ENCODE measurements at places on chromosomes 3 and 15. TPM values are rescaled to one million over a fixed set of nuclear protein-coding genes. Genes with fewer than 3 reads are reported as not detected.
A peak's percentile ranks its signal among the peaks of the same experiment; 100 is the strongest.

DNA sequence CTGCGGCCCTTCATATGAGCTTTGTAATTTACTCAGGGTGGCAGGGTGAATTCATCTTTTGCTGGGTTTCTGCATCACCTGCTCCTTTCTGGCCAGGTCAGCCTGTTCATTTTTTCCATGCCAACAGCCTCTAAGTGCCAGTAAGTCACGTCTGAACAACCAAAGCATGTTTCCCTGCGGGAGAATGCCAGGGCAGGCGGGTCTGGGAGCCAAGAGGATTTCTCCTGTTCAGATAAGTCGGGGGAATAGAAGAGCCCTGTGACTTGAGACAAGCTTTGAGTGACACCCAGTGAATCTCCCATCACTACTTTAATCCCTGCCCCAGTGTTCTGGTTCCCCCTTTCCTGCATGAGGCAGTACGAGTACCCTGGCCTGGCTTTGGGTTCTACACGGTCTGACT lies 153.1 kb downstream of the PGPEP1L start:
- no peak for DNase-seq
- H3K4me1 ChIP-seq: peaks cover 84% of the 10 kb centered on the region
- H3K36me3 ChIP-seq: no peaks in the 10 kb centered on the region
- peak overlapping the region; percentile 91 for H3K27ac ChIP-seq

DNA sequence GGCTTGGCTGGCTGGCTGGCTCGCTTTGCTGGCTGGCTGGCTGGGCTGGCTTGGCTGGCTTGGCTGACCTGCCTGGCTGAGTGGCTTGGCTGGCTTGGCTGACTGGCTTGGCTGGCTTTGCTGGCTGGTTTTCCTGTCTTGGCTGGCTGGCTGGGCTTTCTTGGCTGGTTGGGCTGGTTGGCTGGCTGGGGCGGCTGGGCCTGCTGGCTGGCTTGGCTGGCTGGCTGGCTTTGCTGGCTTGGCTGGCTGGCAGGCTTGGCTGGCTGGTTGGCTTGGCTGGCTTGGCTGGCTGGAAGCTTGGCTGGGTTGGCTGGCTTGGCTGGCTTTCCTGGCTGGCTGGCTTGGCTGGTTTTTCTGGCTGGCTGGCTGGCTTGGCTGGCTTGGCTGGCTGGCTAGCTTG lies 435.6 kb downstream of the GOLGA6L6 start:
- H3K4me1 ChIP-seq: no peaks in the 10 kb centered on the region
- no peak overlapping the region for H3K27ac ChIP-seq
- H3K36me3 ChIP-seq: no peaks in the 10 kb centered on the region

GRCh38 chr15:37096558-37097143 lies 3.7 kb downstream of the MEIS2 start:
- no peak for DNase-seq
- no peaks in the 10 kb centered on the region for H3K27me3 ChIP-seq
- H3K27ac ChIP-seq: peak overlapping the region; percentile 88
- H3K4me1 ChIP-seq: peaks cover 27% of the 10 kb centered on the region

GRCh38 chr3:126852511-126852910 lies 130.4 kb upstream of the PLXNA1 start:
- H3K36me3 ChIP-seq: no peaks in the 10 kb centered on the region
- peaks cover 17% of the 10 kb centered on the region for H3K4me1 ChIP-seq
- no peaks in the 10 kb centered on the region for H3K27me3 ChIP-seq
- no peak for DNase-seq
- no peak overlapping the region for H3K27ac ChIP-seq

- no peaks in the 10 kb centered on the region for H3K36me3 ChIP-seq
- H3K27ac ChIP-seq: peak overlapping the region; percentile 73
- DNase-seq: no peak
- no peaks in the 10 kb centered on the region for H3K27me3 ChIP-seq
- H3K4me1 ChIP-seq: peaks cover 11% of the 10 kb centered on the region
Measured at GRCh38 chr3:179526482-179526881, 36.2 kb upstream of the ACTL6A start.

GRCh38 chr3:61650719-61651410 lies 89.5 kb downstream of the PTPRG start:
- no peaks in the 10 kb centered on the region for H3K36me3 ChIP-seq
- DNase-seq: peak; percentile 7
- peaks cover 31% of the 10 kb centered on the region for H3K4me1 ChIP-seq
- no peak overlapping the region for H3K27ac ChIP-seq

- H3K27ac ChIP-seq: peak overlapping the region; percentile 80
- H3K4me3 ChIP-seq: peak overlapping the region; percentile 25
- peaks cover 24% of the 10 kb centered on the region for H3K4me1 ChIP-seq
- peak; percentile 93 for DNase-seq
Measured at GRCh38 chr3:44439499-44440295, 37.8 kb downstream of the ZNF445 start.

DNA sequence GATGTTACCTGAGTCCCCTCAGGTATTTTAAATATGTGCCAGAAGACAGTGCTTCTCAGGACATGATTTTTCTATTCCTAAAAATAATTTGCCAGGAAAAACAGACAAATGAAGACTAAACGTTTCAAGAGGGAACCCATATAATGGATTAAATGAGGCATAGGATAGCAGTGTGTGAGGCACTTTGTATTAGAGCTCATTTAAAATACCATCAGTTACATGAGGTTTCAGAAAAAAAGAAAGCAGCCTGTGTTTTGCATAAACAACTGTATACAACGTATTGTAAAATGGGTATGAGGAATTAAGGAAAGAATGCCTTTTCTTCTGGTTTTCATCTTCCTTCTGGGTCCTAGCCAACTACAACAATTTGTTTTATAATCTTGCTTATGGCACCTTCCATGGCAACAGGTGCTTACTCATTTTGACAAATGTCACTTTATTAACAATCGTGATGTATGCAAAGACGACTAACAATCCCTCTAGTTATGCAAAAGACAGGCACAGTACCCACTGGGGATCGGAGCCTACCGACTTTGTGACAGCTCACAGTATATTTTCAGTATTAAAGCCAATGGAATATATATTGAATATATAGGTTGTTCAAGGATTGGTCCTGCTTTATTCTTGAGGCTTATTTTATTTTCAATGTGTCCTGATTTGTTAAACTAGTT lies 231.6 kb upstream of the ZNF717 start:
- H3K4me1 ChIP-seq: no peaks in the 10 kb centered on the region
- DNase-seq: no peak
- H3K27ac ChIP-seq: no peak overlapping the region
- H3K27me3 ChIP-seq: no peaks in the 10 kb centered on the region
- H3K4me3 ChIP-seq: no peak overlapping the region
- no peaks in the 10 kb centered on the region for H3K36me3 ChIP-seq

DNA sequence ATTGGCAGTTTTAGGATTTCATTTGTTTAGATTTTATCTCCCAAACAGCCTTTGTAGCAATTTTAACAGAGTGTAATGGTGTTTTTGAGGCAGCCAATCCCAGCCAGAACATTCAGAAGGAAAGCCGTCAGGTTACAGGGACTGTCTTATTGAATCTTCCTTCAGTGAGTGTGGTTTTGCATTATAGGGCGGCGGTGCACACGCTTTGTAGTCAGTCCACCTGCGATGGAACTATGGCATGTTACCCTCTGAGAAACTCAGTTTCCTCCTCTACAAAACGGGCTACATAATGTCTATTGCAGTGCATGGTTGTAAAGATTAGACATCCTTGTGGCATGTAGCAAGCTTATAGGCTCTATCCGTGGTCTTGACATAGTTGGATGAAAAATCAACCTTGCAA lies 1.0 kb downstream of the LRRC28 start:
- H3K4me1 ChIP-seq: peaks cover 34% of the 10 kb centered on the region
- no peaks in the 10 kb centered on the region for H3K27me3 ChIP-seq
- H3K27ac ChIP-seq: no peak overlapping the region
- no peak for DNase-seq
- H3K4me3 ChIP-seq: peak overlapping the region; percentile 90

DNA sequence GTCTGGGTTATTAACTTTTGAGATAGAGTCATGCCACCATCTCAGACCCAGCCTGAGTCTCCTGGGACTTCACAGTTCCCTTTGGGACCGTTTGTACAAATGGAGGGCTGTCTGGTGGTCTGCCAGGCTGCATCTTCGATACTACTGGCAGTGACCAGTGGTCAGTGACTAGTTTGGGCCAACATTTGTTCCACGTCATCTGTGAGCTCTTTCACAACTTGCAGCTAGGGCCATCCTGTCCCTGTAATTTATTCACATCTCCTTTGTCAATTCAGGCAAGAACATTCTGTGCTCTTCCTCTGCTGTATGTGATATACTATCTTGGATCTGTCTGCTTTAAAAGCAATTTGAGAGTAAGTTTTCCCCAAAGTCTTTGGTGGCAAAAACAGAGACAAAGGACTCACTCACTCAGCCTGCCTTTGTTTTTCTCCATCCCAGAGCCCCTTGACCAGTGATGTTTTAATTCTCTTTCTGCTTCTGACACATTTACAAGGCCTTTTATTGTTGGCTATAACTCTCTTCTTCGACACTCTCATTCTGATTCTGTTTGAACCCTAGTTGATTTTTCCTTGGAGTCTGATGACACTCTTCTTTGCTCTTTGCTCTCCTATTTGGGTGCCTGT lies 353.4 kb downstream of the EPHB1 start:
- no peaks in the 10 kb centered on the region for H3K36me3 ChIP-seq
- no peaks in the 10 kb centered on the region for H3K27me3 ChIP-seq
- DNase-seq: no peak
- no peak overlapping the region for H3K4me3 ChIP-seq
- H3K27ac ChIP-seq: no peak overlapping the region

GRCh38 chr3:49554633-49555265 lies 472 bp downstream of the BSN start:
- no peak overlapping the region for H3K27ac ChIP-seq
- H3K27me3 ChIP-seq: no peaks in the 10 kb centered on the region
- peak overlapping the region; percentile 74 for H3K4me3 ChIP-seq
- no peaks in the 10 kb centered on the region for H3K36me3 ChIP-seq
- H3K4me1 ChIP-seq: peaks cover 23% of the 10 kb centered on the region
- DNase-seq: no peak

DNA sequence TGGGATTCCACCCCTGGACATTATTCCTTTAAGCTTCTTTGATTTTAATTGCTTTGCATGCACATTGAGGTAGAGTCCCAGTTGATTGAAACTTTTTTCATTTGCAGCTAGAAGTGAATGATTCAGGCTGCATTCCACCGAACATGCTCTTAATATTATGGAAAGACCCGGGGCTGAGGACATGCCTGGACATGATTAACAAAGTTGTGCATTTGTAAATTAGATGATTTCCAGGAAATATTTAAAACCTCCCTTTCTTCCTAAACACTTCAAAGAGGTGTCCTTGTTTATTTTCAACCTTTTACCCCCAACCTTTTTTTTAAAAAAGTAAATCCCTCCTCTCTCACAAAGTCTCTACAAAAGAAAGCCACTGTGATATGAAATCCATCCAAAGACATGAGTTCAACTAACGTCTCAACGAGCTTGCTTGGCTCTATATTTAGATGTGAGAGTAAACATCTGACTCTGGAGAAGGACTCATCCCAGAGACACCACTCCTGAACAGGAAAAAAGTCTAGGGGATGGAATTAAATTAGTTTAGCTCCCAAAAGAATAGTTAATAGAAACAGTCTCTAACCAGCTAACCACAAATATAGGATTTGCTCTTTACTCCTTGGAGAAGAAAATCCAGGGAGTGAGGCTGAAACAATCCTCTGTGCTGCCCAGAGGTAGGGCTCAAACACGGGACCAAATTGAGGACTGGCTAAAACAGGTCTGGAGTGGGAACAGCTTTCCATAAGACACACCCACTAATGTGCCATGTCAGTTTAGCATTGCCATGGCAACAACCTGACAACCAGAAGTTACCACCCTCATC lies 83.1 kb downstream of the XXYLT1 start:
- H3K27me3 ChIP-seq: no peaks in the 10 kb centered on the region
- H3K4me3 ChIP-seq: no peak overlapping the region
- H3K27ac ChIP-seq: peak overlapping the region; percentile 46
- no peak for DNase-seq
- H3K36me3 ChIP-seq: no peaks in the 10 kb centered on the region
- H3K4me1 ChIP-seq: peaks cover 51% of the 10 kb centered on the region

DNA sequence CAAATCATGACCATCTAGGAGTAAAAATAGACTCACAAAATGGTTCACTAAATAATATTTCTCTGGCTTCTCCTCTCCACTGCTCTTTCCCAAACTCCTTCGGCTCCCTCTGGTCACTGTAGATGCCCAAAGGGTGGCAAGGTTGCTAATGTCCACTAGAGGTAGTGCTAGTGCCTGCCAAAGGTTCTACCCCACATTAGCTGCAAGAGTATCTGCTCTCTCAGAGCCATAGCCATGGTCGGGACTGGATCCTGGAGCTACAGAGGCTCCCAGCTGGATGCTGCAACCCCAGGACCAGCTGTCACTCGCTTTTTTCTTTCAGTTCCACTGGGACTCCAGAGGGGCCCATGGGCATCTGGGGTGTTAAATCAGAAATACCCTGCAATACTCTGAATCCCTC lies 8.5 kb downstream of the HTR3D start:
- H3K27me3 ChIP-seq: no peaks in the 10 kb centered on the region
- H3K36me3 ChIP-seq: no peaks in the 10 kb centered on the region

- peak overlapping the region; percentile 51 for H3K27ac ChIP-seq
- DNase-seq: no peak
- H3K4me1 ChIP-seq: peaks cover 49% of the 10 kb centered on the region
- peaks cover 6% of the 10 kb centered on the region for H3K36me3 ChIP-seq
- no peaks in the 10 kb centered on the region for H3K27me3 ChIP-seq
Measured at GRCh38 chr3:126983653-126984390, 907 bp downstream of the PLXNA1 start.

GRCh38 chr15:64072812-64073211 lies 20.8 kb downstream of the CIAO2A start:
- DNase-seq: no peak
- no peak overlapping the region for H3K4me3 ChIP-seq
- H3K27me3 ChIP-seq: no peaks in the 10 kb centered on the region
- H3K4me1 ChIP-seq: peaks cover 23% of the 10 kb centered on the region
- no peaks in the 10 kb centered on the region for H3K36me3 ChIP-seq

GRCh38 chr3:150090006-150090405 lies 119.3 kb upstream of the PFN2 start:
- no peaks in the 10 kb centered on the region for H3K36me3 ChIP-seq
- H3K4me1 ChIP-seq: no peaks in the 10 kb centered on the region
- no peak overlapping the region for H3K27ac ChIP-seq
- H3K4me3 ChIP-seq: no peak overlapping the region
- no peak for DNase-seq
- no peaks in the 10 kb centered on the region for H3K27me3 ChIP-seq

- H3K4me1 ChIP-seq: peaks cover under 1% of the 10 kb centered on the region
- H3K27me3 ChIP-seq: no peaks in the 10 kb centered on the region
- no peak for DNase-seq
- H3K27ac ChIP-seq: no peak overlapping the region
Measured at GRCh38 chr15:38558372-38559059, 6.1 kb downstream of the RASGRP1 start.

- no peaks in the 10 kb centered on the region for H3K27me3 ChIP-seq
- no peaks in the 10 kb centered on the region for H3K4me1 ChIP-seq
- no peak for DNase-seq
Measured at GRCh38 chr3:19506171-19506570, 357.9 kb downstream of the KCNH8 start.

The SOX2 gene
- total RNA-seq: 2.5 TPM

The VGLL4 gene
- total RNA-seq: 61.9 TPM

The CHP1 gene
- total RNA-seq: 67.3 TPM

The CYP8B1 gene
- not detected for total RNA-seq

The C2CD4B gene
- total RNA-seq: 3.3 TPM
